A549 treated with DMSO at 1 μM for 4 hours (cell line): ENCODE measurements at places on chromosomes 12 and 14. TPM values are rescaled to one million over a fixed set of nuclear protein-coding genes. Genes with fewer than 3 reads are reported as not detected.

Gene ITGA7
- 1.1 to 1.4 TPM (median 1.2 TPM) in 5 replicates for total RNA-seq

Gene KLHDC2
- total RNA-seq, result 29.1 to 37.5 TPM (median 32.8 TPM) in 5 replicates

Gene RNU6-7
- total RNA-seq, result not detected in 5 replicates

Gene LRFN5
- not detected in 5 replicates for total RNA-seq

Gene GYS2
- not detected in 5 replicates for total RNA-seq
